NCI-H187 treated with DMSO at 0.1 percent for 48 hours (cell line): ENCODE measurements at places on chromosomes 3 and 15.

- DNase-seq = no peak
Measured at GRCh38 chr3:37520907-37521341, 340.8 kb upstream of the CTDSPL start.

DNA sequence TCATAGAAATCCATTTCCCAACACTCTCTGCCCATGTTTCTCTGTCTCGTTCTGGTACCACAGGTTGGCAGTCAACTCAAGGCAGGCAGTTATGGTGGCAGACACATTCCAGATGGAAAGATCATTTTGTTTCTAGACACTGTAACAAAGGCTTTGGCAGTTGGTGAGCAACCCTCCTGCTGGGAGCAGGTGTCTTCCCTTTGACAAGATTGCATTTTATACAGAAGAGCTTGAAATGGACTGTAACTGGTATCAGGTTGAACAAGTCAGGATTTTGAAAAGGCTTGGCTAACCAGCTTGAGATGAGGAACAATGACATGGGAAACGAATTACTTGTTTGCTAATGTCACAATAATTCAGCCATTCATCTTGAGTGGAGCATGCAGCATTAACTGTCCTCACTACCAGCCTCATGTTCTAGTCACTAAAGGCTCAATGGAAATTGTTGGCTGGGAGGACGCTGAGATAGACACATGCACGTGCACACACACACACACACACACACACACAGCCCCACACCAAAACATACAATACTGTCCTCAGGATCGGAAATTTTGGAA is 170.0 kb downstream of the SEMA6D start:
- DNase-seq = peak; percentile 96

DNA sequence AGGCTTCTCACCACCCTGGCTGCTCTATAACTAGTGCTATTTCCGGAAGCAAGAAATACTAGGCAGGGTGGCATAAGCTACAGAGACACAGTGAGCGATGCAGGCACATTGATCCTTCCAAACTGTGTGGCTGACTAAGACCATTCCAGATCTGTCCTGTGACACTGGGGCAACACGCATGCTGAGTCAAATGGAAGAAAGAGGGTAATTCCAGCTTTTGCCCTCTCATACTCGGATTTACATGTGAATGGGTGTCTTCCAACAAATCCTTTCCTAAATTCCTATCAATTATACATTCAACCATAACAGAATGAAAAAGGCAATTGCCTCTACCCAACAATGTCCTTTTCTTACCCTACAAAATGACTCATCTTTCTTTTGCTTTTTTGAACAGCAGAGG is 5.1 kb downstream of the FSIP1 start:
- no peak for DNase-seq

GRCh38 chr3:115552007-115552406 is 71.3 kb upstream of the GAP43 start:
- DNase-seq = no peak

GRCh38 chr3:9765865-9766264 is 3.9 kb downstream of the CAMK1 start:
- DNase-seq = no peak

- DNase-seq = no peak
Measured at GRCh38 chr3:22231061-22231460, 480.1 kb upstream of the ZNF385D start.

DNA sequence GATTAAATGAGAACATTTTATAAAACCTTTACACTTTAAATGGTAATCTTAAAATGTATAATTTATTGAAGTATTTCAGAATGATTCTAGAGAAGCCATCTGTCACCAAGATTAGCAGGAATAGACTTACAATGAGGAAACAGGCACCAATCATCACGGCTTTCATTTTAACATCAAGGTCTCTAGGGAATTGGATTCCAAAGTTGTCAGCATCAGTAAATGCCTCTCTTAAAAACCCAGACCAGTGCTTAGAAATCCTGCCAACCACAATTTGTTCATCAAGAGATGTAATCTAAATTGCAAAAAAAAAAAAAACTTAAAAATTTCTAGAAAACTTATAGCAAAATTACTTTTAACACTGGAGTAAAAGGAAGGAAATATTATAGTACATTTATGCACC is 20.3 kb downstream of the PLSCR2 start:
- DNase-seq = no peak

- DNase-seq = no peak
Measured at GRCh38 chr3:20842002-20842401, 656.0 kb upstream of the SGO1 start.

DNA sequence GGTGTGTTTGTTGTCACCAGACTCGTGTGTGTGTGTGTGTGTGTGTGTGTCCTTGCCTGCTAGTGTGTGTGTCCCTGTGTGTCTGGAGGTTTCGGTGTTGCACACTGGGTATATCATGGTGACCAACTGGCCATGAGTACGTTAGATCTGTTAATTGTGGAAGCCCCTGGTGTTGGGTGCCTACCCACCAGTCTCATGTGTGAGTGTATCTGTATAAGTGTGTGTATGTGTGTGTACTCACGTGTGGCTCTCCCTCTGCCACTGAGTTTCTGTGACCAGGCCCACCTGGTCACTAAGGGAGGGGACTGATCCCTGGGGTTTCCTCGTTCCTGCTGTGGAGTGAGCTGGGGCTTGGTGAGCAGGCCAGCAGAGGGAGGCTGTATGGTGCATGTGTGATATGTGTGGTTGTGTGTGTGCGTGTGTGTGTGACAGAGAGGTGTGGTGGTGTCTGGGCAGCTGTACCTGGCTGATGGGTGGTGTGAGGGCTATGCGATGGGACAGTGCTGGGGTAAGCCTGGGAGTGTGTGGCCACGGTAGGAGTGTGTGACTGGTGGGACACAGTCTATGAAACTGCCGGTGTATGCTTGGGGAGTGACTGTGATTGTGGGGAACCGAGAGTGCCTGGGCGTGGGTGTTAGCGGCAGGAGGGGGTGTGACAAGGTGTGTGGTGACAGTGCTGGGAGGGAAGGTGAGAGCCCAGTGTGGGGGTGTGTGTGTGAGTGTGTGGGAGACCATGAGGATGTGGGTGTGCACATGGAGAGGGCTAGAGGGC is 1.8 kb downstream of the PRKCD start:
- no peak for DNase-seq

- no peak for DNase-seq
Measured at GRCh38 chr3:71103430-71103921, 480.1 kb downstream of the FOXP1 start.

DNA sequence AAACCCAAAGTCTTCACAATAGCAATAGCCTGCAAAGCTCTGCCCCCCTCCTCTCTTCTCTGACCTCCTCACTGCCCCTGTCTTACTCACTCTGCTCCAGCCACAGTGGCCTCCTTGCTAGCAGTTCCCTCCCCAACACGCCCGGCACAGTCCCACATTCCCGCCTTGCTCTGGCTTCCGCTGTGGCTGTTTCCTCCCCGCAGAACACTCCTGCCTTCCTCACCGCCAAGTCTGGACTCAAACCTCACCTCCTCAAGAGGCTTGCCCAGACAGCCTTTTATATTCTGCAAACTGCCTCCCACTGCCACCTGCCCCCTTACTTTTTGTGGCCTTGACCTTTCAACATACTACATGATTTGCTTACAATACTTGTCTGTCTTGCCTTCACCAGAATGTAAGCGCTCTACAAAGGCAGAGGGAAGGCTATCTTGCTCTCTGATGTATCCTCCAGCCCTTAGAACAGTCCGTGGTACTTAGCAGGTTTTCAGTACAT is 406 bp upstream of the MPI start:
- no peak for DNase-seq

DNA sequence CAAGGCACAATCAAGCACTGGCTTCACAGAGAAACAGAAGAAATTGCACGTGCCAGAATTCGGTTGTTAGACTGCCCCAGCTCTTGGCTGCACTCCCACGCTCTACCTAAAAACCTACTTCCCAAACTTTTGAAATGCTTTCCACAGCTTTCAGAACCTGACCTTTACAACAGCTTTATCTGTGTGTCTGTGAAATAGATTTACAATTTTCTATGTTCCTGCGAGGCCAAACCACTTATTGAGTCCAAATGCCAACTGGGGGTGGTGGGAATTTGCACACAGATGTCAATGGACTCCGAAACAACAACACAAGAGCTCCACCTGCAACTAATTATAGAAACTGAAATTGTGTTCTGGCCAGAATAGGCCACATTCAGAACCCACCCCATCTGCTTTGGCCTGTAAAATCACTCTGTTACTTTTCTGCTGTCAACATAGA is 44.6 kb downstream of the ERC2 start:
- no peak for DNase-seq

DNA sequence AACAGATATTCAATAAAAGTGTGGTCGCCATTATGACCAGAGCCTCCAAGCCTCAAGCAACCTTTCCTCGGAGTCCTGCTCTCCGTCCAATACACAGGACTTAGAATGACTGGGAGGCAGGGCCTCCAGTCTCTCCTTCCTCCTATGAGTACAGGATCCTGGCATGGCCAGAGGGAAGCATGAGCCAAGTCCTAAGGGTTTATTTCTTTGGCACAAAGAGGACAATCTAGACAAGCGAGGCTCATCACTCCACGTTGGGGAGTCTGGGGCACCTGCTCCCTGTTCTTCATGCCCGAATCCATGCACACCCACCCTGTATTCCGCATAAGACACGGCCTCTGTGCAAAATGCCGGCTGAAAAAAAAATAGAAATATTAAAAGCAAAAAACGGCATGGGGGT is 6.8 kb downstream of the PRRT3 start:
- no peak for DNase-seq

DNA sequence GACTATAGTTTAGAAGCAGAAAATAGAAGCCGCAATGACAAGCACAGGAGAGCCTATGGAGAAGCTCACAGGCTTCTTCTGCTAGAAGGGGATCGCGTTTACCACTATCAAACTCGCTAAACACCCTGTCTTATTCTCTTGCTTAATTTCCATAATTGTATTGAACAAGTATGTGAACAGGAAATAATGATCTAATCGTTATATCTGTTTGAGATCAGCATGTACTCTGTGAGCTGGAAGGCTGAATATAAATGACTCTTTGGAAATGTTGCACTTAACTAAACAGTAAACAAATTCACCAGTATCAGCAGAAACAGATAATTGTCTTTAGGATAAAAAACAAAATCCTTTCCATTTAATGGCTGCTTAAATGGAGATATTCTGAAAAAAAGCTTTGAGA is 15.0 kb downstream of the NEK10 start:
- no peak for DNase-seq

- no peak for DNase-seq
Measured at GRCh38 chr3:49681232-49681522, 7.0 kb downstream of the APEH start.

- no peak for DNase-seq
Measured at GRCh38 chr3:74691946-74692345, 77.5 kb upstream of the CNTN3 start.

GRCh38 chr15:66704019-66704802 is 2.2 kb downstream of the SMAD6 start:
- no peak for DNase-seq

DNA sequence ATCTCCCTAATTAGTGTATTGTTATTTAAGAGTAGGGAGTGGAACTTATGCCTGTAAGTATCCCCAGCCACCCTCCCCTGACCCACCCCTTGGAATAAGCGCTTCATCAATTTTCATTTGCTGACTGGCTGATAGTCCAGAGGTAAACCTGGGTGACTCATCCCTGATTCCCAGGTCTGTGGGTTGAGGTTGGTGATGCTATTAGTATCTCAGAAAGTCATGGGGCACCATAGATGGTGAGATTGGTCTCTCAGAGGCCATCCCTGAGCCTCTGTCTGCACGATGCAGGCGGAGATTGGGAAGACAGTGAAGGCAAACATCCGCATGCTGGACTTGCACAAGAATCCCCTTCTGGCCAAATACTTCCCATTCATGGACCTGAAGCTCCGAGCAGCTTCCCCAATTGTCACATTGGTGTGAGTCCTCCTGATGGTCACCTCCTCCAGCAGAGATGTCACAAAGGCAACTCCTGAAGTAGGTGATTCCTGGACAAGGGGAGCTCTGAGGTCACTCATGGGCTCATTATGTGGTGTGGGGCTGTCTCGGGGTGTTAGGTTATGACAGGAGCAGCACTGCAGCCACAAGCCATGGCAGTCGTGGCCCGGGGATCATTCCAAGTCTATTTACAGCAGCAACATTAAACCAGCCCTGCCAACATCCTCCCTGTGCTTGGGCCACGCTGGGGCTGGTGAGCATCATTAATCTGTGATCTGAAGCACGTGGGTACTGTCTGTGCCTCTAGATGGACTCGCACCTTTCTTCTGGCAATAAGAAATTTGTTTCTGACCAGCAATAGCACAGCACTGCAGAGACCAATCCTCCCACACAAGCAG is 6.8 kb upstream of the TXNRD3 start:
- DNase-seq = no peak

GRCh38 chr3:127589600-127590281 is 792 bp downstream of the TPRA1 start:
- no peak for DNase-seq

DNA sequence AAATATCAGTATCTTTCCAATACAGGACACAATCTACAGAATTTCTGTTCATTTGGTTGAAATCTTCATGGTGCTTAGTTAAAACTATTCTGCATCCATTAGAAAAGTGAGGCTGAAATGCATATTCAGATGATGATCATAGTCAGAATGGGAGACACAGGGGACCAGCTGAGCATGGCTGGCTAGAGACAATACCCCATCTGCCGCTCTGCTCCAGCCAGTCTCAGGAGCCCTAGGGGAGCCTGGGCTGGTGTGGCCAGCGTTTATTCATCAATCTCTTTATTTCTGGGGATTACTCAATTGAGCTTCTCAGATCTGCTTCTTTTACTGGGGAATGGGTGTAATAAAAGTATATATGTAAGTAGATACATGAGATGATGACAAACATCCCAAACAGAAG is 470.9 kb upstream of the CDIN1 start:
- DNase-seq = no peak

GRCh38 chr3:83567935-83568334 is 1390.9 kb upstream of the CADM2 start:
- no peak for DNase-seq
